ENCODE measurements at places on chromosomes 6 and 20. TPM values are rescaled to one million over a fixed set of nuclear protein-coding genes. Genes with fewer than 3 reads are reported as not detected.
A peak's percentile ranks its signal among the peaks of the same experiment; 100 is the strongest.

TCF21 gene
- 204 TPM for polyA plus RNA-seq

SIRPB2 gene
- 0.56 TPM for polyA plus RNA-seq

B4GALT5 gene
- 45.2 TPM for polyA plus RNA-seq

SGK2 gene
- polyA plus RNA-seq, result 36.8 TPM

TRIM10 gene
- 0.48 TPM for polyA plus RNA-seq

CDS2 gene
- 43.7 TPM for polyA plus RNA-seq

DNA sequence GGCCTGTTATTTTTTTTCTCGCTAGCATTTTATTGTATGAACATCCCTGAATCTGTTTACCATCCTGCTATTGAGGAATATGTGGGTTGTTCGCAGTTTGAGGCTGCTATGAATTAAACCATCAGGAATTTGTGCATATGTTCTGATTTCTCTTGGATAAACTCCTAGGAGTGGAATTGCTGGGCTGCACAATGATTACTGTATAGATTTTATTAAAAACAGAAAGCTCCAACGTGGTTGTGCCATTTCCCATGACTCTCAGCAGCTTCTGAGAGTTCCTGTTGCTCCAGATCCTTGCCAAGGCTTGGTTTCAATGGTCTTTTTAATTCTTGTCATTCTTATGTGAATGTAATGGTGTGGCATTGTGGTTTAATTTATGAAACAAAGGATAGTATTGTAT, 75.1 kb downstream of the EDN3 start:
- DNase-seq, result no peak

DNA sequence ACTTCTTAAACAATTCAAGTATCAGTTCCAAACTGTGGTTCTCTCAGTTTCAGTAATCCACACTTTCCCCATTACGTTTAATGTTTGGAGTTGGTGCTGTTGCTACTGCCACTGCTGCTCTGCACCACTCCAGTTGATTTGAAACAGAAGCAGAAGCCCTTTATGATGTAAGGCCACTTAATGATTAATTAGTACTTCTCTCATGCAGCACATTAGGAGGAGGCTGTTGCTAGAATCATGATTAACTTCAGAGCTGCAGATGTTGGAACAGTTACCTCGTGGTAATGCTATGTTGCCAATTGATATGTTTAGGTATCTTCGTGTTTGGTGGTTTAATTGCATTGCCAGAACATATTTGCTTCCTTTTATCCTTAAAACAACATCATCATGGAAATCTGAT, 986.2 kb upstream of the CITED2 start:
- DNase-seq, result no peak

GRCh38 chr20:48983423-48984400, 62.2 kb downstream of the ARFGEF2 start:
- peak; percentile 7 for DNase-seq

- DNase-seq, result no peak
These were observed 186.8 kb downstream of the CDH26 start for GRCh38 chr20:60144974-60145527.

DNA sequence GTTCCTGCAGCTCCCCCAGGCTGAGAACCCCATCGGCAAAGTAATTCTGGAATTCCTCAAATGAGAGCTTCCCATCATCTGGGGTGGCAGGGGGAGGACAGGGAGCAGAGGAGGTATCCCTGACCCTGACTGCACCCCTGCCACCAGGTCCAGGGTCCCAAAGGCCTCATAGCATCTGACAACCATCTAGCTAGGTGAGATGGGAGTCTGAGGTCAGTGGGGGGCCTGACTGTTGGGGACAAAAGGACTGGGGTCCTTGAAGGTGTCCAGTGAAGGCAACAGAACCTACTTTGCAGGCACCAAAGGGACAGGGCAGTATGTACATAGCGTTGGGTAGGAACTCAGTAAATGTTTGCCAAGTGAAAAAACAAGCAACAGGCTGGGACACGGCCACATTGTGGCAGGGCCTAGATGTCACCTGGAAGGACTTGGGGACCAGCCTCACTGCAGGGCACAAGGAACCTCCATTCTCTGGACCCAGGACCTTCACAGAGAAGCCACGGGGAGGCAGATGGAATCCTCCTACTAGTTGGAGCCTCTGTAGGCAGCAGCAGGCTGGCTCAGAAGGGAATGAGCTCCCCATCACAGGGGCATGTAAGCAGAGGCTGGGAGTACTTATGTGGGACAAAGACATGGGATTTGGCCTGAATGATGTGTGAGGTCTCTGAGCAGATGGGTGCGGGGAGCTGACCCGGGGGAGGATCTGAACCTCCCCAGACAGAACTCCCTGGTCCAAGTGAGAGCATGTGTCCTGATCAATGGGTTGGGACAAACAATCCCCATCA, 3.3 kb downstream of the NECAB3 start:
- DNase-seq, result no peak

GRCh38 chr6:57283911-57284455, 33.4 kb upstream of the PRIM2 start:
- DNase-seq, result no peak

DNA sequence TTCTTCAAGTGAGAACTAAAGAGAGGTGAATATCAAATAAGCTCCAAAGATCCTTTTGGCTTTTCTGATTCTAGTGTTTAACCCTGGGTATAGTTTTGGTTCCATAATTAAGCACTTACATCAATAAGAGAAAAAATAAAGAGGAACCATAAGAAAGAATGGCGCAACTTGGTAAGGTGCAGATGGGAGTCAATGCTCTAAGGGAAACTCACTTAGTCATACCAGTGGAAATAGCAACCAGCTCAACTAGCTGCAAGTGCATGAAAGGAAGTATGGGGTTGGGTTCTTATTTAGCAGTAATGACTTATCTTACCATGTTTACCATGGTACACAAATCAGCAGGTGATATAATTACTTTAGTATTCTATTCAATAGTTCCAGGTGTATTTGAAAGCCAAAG, 296.5 kb upstream of the RUNX2 start:
- DNase-seq, result no peak

DNA sequence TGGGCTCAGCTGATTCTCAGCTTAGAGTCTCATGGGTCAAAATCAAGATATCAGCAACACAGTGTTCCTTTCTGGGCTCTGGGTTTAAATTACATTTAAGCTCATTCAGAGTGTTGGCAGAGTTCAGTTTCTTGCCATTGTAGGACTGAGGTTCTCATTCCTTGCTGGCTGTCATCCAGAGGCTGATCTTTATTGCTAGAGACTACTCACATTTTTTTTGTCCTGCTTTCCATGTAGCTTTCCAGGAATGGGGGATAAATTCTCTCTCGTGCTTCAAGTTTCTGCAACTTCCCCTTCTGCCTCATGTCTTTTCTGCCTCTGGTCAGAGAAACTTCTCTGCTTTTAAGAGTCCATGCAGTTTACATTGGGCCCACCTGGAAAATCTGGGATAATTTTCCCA, 86.9 kb downstream of the RFX6 start:
- no peak for DNase-seq

DNA sequence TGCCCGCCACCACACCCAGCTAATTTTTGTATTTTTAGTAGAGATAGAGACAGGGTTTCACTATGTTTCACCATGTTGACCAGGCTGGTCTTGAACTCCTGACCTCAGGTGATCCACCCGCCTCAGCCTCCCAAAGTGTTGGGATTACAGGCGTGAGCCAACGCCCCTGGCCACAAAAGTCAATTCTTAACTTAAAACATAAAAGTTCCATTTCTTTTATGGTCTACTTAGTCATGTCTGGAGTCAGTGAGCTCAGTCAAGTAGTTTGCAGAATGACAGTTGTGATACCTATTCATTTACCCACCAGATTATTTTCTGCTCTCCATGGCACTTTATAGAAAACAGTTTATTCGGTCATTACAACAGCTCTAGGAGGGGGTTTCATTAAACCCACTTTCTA, 103.1 kb upstream of the ESR1 start:
- no peak for DNase-seq

GRCh38 chr6:134772671-134773360, 177.1 kb downstream of the ALDH8A1 start:
- DNase-seq, result no peak

- no peak for DNase-seq
These were observed 12.9 kb upstream of the ADRM1 start for GRCh38 chr20:62289898-62290297.

DNA sequence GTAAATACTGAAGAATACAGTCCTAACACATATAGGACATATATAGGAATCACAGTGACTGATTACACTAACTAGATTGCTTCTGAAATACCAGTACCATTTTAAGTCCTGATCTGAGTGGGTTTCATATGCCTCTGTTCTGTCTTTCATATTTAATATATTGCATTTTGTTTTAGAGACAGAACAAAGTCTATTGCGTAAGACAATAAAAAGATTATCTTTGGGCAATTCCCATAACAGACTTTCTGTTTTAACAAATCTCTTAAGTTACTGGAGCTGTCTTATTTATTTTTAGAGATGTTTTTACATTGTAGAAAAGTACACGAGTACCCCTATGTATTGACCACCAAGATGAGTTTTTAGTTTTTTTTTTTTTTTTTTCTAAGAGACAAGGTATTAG, 29.6 kb downstream of the ANKRD6 start:
- no peak for DNase-seq

GRCh38 chr6:53335224-53335994, 13.3 kb downstream of the ELOVL5 start:
- DNase-seq, result no peak

DNA sequence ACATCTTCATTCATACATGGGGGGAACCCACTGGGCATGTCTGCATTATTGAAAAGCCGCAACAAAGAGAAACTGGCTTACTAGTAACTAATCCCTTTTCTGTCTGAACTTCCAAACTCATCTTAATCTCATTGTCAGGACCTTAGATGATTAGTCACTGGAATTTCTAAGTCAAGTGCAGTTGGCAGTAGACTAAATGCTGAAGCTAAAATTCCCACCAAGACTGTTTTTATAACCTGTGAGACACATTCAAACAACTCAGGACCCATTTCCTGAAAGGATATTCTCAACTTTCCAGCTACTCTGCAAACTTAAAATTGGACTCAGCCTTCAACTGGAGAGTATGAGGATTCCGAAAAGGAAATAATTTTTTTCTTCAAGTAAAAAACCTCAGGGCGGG, 94.8 kb upstream of the SCAF8 start:
- no peak for DNase-seq

- DNase-seq, result no peak
These were observed 55.1 kb upstream of the FBXL4 start for GRCh38 chr6:99002831-99003230.

- no peak for DNase-seq
These were observed 766.5 kb downstream of the HDGFL1 start for GRCh38 chr6:23335894-23336293.

DNA sequence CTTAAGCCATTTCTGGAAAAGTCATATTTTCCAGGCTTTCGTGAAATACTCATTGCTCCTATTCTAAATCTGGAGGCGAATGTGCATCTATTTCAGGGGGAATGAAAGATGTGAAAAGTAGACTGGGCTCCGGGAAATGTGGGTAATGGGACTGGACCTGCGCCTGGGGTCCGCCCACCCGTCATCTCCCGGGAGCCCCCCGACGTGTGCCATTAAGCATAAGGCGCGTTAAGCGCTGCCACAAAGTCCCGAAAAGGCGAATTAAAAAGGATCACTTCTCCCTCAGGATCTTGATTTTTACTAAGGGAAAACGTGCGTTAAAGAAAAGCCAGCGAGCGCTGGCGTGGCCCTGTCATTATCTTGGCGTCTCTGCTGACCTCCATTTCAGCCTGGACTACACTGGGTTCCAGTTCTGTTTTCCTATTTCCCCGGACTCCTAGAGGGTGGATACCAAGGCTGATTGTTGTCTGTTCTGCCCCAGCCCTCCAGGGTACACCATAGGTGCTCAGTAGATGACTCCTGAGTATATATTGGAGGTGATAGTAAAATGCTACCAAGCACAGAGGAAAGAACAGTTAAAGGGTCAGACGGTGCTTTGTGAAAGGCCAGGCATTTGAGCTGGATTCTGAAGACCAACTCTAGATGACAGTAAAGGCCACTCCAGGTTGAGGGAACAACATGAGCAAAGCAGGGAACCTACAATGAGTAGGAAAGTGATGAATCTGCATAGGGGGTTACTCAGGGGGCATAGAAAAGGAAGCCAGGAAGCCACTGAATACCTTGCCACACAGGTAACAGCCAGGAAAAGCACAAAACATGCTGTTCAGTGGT, 89.2 kb upstream of the ARID1B start:
- DNase-seq, result no peak

DNA sequence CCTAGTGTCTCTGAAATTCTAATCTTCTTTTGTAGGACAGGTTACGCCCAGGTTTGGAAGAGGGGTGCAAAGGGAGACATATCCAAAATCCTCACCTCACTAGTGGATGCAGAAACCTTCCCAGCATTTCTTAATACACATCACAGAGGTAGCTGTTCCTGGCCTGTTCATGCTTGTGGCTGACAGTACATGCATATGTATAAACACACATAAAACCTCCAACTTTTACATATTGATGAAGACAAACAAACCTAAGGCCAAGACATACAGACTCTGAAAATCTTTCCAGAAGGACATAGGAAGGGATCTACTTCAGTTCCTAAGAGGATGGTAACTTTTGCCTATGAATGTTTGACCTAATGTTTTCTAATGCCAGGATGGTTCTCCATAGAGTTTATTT, 872.1 kb upstream of the FLRT3 start:
- no peak for DNase-seq

GRCh38 chr20:19098806-19099578, 113.5 kb upstream of the SLC24A3 start:
- no peak for DNase-seq

- no peak for DNase-seq
These were observed 77.1 kb downstream of the SGK1 start for GRCh38 chr6:134240665-134241431.

- no peak for DNase-seq
These were observed 795.9 kb downstream of the EPHA7 start for GRCh38 chr6:92623431-92623830.

DNA sequence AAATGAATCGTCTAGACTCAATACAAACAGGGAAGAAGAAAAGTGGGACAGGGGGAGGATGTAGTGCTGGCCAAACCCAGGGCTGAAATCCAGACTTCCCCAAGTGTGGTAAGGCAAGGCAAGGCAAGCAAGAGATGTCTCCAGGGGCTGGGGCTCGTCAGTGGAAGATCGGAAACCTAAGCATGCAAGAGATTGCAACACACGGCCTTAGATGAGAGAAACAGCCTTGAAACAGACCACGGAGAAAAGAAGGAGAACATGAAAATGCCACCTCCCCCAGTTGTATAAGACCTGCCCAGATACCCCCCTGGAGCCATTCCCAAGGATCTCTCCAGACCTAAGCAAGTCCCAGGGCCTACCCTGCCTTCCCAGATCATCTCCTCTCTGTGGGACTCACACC, 20.0 kb downstream of the VEGFA start:
- DNase-seq, result no peak

DNA sequence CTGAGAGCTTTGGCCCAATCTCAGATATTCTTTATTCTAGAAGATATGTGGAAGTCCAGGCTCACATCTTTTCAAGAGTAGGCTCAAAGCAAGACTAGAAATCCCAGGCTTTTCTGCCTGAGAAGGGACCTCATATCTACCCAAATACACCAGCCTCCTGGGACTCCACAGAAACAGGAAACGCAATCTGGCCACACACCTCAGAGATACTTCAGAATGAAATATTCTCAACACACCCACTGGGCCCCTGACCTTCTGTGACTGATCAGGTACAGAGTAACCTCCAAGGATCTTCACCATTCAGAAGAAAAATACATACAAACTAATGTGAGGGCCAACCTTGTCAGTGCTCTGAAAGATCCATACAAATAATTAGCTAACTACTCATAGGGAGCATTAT, 183.2 kb downstream of the HIVEP2 start:
- no peak for DNase-seq

GRCh38 chr6:158703837-158704822, 54.3 kb downstream of the SYTL3 start:
- peak; percentile 55 for DNase-seq
